ENCODE measurements at places on chromosomes 2 and 18. TPM values are rescaled to one million over a fixed set of nuclear protein-coding genes. Genes with fewer than 3 reads are reported as not detected.

PCARE gene
- total RNA-seq: not detected

SLC8A1 gene
- 0.34 TPM for total RNA-seq

UGT1A6 gene
- 1.2 TPM for total RNA-seq

TMEM163 gene
- total RNA-seq: 0.10 TPM

C1QL2 gene
- total RNA-seq: 0.53 TPM

SLC9A2 gene
- 2.8 TPM for total RNA-seq

LRATD1 gene
- not detected for total RNA-seq
